Activated effector memory CD4-positive, alpha-beta T cell treated with Interleukin-2 at 50 U/mL for 16 hours (primary cell): ENCODE measurements at places on chromosomes 6 and 20.

GRCh38 chr20:53816872-53817398, 223.3 kb upstream of the ZNF217 start:
- no peak for DNase-seq

DNA sequence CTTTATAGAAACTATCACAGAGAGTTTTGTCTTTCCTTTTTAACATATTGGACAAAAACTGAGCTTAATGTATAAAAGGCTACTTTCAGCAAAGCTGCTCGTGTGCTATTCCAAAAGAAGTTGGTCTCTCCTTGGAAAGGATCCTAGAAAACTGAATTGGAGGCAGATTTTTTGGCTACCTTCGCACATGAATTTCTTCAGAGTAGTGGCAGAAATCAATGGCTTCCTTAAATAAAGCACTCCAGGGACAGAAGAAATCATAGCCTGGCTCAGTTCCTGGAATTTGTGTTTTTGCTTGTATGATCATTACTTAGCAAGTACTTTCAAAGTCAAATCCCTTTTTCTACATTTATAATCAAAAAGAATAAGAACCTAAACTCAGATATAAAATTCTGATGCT, 780.3 kb downstream of the PHF3 start:
- no peak for DNase-seq

DNA sequence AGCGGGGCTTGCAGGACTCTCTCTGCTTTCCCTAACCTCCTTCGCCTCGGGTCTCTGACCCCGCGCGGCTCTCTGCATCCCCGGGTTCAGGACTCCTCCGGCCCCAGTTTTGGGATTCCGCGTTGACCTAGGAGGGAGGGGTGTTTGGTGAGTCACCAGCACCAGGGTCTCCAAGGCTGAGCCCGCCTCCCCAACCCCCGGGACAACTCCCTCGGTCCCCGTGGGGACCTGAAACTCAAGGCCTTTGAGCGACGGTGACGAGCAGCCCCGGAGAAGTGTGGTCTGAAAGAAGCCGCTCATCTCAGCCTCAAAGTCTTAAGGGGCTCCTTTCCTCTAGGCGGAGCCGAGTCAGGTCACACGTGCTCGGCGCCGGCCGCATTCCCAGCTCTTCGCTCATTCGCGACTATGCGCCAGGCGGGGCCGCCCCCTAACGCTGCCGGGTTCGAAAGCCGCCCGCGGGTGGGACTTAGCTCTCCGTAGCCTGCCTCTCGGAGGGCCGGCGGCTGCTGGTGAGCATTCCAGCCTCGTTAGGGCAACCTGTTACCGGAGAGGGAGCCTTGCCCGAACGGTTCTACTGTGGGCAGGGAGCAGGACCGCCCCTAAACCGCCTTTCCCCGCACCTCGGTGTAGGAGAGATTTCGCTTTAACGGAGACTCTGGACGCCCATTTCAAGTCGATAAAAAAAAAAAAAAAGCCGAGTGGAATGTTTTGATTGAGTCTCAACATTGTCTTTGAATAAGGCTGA, 3.0 kb upstream of the PRDM13 start:
- DNase-seq = no peak

- DNase-seq = no peak
Measured at GRCh38 chr6:128079021-128079420, 178.2 kb upstream of the THEMIS start.

DNA sequence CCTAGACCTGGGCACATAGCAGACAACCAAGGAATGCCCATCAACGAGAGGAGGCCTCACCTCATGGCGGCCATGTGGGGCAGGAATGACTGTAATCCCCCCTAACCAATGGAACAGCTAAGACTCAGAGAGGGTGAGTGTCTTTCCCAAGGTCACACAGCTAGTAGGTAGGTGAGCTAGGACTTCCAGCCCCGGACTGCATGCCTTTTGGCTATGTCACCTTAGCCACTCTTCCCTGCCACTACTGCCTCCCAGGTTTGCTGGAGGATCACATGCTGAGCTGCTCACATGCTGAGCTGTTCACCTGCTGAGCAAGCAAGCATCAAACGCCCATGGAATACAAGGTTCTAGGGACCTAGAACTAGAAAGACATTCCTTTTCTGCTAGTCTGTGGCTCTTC, 188.5 kb upstream of the PMEPA1 start:
- DNase-seq = no peak

DNA sequence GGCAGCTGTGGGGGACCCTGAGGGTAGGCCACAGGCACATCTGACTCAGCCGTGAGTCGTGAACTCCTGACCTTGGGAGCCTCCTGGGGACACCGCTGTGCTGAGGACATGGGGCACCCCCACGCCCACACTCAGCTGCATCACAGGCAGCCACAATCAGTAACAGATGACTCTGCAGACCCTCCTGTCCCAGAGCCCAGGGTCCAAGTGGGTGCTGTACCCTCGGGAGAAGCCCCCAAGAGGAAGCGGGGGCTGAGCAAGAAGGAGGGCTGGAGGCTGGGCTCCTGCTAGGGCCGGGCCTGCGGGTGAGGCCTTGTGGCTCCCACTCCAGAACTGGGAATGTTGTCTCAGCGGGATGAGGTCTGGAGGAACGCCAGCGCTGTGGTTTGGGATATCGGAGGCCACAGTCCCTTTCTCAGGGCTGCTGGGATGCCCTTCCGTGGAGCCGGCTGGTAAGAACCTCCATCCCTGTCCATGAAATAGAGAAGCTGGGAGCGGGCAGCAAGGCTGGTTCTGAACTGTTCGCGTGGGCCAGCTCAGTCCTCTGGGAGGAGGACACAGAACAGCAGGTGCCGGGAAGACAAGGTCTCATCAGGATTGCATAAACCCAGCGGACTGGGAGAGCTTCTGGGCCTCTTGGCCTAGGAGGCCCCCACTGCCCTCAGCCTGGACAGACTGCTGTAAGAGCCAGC, 3.1 kb upstream of the LAMA5 start:
- DNase-seq = no peak

DNA sequence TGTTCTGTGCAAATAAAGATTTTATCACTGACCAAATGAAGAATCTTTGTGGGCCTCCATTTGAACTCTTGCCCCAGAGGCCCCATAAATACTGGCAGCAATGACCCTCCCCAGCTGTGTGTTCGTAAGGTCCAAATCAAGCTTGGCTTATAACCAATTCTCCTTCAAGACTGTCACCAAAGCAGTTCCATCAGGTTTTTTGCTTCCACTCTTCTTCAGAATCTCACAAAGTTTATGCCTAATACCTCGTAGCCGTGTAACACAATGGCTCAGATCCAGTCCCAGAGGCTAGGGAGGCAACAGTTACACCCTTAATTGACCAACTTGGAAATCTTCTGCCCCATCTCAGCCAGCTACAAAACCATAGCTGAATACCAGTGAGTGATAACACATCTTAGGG, 120.5 kb downstream of the HIVEP2 start:
- DNase-seq = no peak

- DNase-seq = no peak
Measured at GRCh38 chr20:20497242-20497978, 129.5 kb downstream of the INSM1 start.

GRCh38 chr6:151012321-151013294, 147.1 kb downstream of the MTHFD1L start:
- no peak for DNase-seq

DNA sequence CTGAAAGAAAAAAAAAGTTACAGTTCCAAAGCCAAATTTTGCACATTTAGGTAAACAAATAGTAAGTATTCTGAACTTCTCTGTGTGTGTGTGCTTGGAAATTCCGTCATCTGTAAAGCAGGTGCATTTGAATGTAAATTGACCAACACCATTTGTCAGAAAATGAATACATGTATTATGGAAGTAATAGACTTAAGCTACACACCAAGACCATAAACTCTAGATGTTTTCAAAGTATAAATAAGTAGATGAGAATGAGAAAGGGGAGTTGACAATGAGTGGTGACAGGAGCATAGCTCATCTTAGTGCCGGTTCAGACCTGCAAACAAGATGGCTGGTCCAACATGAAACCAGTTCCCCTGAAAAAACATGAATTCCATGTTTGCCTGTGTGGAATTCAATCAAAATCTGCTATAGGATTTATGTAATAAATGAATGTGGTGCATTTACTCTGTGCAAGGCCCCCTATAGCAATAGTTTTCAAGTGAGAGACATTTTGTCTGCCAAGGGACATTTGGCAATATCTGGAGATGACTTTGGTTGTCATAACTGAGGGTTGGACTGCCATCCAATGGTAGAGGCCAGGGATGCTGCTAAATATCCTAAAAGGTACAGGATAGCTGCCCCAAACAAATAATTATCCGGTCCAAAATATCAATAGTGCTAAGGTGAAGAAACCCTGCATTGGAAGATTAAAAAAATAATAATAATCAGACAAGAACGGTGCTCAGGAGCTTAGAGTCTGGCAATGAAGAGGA, 11.0 kb upstream of the FILIP1 start:
- no peak for DNase-seq

DNA sequence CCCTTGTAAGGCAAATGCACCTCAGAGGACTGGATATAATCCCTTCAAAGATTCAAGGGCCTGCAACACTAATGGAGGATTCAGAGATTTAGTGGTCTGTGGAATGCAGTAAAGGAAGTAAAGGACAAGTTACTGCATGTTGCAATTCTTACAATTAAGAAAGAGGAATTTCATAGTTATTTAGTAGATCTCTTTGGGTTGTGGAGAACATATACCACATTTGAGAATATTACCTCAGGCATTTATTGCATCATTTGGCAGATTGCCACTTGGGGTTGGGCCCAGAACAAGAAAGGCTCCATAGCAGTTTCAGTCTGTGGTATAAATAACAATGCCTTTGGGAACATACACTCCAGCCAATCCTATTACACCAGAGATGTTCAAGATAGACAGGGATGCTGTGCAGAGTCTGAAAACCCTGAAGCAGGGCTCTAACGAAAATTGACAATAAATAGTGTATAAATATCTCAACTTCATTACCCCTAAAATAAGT, 20.9 kb upstream of the EPM2A start:
- DNase-seq = no peak

- no peak for DNase-seq
Measured at GRCh38 chr6:122752459-122752858, 27.1 kb upstream of the FABP7 start.

GRCh38 chr20:57031867-57032355, 234.5 kb downstream of the BMP7 start:
- no peak for DNase-seq

DNA sequence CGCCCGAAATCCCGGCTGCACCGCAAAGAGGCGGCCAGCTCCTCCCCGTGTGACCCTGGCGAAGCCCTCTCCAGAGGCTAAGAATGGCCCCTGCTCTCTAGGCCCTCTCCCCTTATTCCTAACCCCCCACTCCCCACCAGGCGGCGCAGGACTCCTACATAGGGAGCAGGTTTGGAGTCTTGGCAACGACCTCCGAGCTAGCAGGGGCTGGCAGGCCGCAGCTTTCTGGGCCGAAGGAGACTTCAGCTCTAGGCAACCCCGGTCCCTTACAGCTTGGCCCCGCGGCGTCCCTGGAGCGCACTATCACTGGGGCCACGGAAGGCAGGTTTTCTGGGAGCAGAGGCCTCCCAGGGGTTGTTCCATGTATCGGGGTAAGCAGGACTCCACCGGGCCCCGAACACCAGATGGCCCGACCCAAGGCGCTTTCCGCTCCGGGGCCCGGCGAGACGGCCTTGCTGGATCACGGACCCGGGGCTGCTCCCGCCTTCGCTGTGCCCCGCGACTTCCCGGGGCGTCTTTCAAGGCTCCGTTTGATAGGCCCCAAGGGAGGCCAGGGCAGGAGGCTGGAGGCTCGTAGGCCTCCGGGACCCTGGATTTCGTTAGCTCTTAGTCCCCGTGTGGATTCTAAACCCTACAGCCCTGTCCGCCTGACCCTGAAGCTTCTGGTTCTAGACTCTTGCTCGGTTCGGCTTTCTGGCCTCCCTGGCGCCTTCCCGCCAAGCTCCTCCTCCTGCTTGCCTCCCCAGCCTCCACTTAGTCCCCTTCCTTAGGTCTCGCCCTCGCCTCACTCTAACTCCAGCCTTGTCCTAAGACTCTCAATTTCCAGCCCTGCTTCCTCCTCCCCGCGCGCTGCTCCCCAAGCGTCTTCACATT, 1.9 kb downstream of the SLC32A1 start:
- no peak for DNase-seq

GRCh38 chr6:121426686-121427085, 8.8 kb upstream of the GJA1 start:
- no peak for DNase-seq

DNA sequence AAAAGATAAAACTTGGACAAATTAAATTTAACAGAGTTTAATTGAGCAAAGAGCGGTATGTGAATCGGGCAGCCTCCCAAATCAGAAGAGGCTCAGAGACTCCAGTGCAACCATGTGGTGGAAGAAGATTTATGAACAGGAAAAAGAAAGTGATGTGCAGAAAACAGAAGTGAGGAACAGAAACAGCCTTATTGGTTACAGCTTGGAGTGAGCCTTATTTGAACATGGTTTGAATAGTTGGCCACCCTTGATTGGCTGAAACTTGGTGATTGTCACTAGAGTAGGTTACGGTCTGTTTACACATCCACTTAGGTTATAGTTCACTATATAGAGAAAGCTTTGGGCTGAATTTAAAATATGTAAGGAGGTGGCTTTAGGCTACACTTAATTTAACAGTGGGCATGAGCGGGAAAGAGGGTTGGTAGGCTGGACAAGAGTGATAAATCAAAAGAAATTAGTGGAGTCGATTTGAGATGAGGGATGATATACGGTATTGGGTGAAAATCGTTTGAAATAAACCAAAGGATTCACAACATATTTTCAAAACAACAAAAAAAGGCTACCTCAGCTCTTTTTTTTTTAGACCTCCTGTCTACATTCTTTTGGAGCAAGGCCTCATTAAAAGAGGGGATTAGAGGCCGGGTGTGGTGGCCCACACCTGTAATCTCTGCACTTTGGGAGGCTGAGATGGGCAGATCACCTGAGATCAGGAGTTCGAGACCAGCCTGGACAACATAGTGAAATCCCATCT, 84.3 kb upstream of the PREP start:
- no peak for DNase-seq

DNA sequence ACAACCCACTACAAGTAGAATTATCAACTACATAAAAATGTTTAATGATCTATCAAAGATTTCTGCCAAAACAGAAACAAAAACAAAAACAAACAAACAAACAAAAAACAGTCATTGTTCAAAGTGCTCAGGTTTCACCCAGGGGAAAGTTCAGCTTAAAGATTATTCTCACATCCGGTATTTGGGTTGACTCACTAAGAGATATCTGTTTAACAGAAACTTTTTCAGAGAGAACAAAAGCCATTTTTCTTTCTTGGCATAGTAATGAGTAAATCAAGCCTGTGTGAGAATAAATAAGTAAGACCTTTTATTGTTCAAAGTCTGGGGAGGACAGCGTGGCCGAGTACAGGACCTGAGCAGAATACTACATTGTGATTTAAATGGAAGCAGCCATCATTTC, 143.6 kb downstream of the RCAN2 start:
- DNase-seq = no peak

GRCh38 chr20:316316-317068, 8.9 kb upstream of the SOX12 start:
- no peak for DNase-seq

GRCh38 chr6:140732991-140733390, 1358.5 kb upstream of the CITED2 start:
- no peak for DNase-seq

DNA sequence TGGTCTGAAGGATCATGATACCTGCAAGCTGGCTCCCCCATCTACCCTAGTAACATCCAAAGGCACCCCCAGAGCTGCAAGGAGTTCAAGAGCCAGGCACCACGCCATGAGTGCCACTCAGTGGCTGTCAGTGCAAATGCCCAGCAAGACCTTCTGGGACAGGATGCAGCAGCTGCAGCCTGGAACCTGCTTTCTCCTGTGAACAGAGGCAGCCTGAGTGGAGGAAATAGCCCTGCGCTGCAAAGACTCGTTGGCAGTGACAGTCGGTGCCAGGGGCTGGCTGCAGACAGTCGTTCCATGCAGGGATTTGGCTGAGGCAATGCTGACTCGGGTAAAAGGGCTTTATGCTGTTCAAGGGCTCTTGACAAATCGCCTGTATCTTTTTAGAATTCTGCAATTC, 15.7 kb upstream of the SSTR4 start:
- no peak for DNase-seq
